ENCODE measurements at places on chromosomes 11 and 22.

GRCh38 chr11:23903044-23903704, 593.7 kb upstream of the LUZP2 start:
- DNase-seq, result no peak

- DNase-seq, result no peak
Measured at GRCh38 chr11:123532131-123532530, 102.1 kb downstream of the GRAMD1B start.

DNA sequence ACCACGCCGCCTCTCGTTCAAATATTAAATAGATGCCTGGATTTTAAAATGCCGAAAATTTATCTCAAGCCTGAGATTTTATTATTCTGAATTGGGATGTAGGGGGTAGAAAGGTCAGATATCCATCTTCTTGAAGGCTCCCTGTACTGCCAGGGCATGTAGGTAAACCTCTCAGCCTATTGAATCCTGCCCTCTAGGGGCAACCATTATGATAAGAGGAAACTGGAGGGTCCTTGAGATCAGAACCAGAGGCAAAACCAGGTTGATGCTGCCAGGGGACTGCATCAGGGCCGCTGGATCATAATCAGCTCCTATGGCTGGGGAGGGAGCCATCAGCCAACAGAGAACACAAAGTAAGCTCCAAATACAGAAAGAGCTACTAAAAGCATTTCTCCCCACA, 92.4 kb downstream of the KCNC1 start:
- DNase-seq, result peak; percentile 67

- DNase-seq, result no peak
Measured at GRCh38 chr22:47445716-47446290, 683.4 kb downstream of the TBC1D22A start.

GRCh38 chr11:67270256-67271204, 4.3 kb downstream of the GRK2 start:
- peak; percentile 92 for DNase-seq

GRCh38 chr22:46696229-46696518, 41.9 kb downstream of the CERK start:
- DNase-seq, result peak; percentile 56

GRCh38 chr11:128355558-128355957, 231.8 kb downstream of the ETS1 start:
- DNase-seq, result no peak

DNA sequence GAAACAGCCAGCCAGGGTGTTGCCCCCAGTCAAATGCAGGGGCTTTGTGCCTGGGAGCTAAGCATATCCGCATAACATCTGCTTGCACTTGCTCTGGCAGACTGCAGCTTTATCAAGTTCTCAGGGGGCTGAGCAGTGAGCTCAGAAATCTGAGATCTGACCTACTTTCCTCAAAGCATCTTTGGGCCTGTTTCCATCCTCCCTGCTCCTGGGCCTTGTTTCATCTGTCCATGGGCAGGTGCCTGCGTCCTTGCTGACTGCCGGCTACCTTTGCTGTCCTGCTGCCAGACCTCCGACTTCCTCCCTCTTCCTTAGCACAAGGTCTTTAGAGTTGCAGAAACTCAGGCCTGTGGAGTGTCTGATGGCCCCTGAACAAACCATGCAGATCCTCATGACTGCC, 131.2 kb upstream of the B3GAT1 start:
- DNase-seq, result no peak

DNA sequence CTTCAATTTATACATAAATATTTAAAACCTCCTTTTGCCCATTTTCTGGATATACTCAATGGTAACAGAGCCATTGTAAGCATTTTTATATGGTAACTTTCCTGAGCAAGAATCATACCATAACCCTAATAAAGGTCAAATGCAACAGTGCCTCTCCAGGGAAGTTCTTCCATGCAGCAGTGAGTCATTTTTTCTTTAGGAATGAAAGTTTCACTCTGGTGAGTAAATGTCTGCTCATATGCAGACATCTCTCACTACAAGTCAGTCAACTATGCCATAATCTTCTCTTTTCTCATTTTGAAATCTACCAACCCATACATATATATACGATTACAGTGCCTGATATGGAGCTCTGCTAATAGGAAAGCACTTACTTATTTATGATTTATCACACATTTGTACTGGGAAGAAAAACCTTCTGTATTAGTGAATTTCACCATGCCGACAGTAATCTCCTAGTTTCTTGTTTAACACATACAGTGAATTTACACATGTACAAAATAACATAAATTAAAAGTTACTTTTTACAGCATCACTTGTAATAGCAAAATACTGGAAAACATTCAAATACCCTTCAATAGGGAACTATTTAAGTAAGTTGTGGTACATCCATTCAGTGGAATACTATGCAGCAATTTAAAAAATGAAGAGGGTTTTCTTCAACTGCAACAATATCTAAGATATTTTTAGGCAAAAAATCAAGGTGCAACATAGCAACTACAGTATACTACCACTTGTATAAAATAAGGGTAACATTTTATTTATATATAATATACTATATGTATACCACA, 16.0 kb downstream of the STK33 start:
- no peak for DNase-seq

GRCh38 chr11:15484398-15484797, 369.7 kb downstream of the INSC start:
- DNase-seq, result no peak

- no peak for DNase-seq
Measured at GRCh38 chr11:21059879-21060278, 390.5 kb downstream of the NELL1 start.

GRCh38 chr22:28237112-28237511, 318.1 kb upstream of the PITPNB start:
- DNase-seq, result no peak

GRCh38 chr22:35561796-35562526, 21.3 kb downstream of the RASD2 start:
- DNase-seq, result peak; percentile 74

DNA sequence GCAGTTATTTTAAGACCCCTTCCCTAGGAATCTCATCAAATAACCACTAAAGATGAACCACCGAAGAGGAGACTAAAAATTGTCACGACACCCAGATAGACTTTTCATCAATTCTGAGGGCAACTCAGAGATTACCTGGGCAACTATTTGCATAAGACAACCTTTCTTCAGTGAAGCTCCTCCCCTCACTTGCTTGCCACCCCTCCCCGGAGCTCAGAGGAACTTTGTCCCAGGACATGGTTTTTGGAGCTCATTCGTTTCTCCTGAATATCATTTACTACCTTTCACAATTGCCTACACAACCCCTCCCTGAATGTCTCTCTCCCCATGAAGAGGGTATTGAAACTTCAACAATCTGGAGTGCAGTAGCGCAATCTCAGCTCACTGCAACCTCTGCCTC, 3.9 kb downstream of the AGBL2 start:
- peak; percentile 60 for DNase-seq

DNA sequence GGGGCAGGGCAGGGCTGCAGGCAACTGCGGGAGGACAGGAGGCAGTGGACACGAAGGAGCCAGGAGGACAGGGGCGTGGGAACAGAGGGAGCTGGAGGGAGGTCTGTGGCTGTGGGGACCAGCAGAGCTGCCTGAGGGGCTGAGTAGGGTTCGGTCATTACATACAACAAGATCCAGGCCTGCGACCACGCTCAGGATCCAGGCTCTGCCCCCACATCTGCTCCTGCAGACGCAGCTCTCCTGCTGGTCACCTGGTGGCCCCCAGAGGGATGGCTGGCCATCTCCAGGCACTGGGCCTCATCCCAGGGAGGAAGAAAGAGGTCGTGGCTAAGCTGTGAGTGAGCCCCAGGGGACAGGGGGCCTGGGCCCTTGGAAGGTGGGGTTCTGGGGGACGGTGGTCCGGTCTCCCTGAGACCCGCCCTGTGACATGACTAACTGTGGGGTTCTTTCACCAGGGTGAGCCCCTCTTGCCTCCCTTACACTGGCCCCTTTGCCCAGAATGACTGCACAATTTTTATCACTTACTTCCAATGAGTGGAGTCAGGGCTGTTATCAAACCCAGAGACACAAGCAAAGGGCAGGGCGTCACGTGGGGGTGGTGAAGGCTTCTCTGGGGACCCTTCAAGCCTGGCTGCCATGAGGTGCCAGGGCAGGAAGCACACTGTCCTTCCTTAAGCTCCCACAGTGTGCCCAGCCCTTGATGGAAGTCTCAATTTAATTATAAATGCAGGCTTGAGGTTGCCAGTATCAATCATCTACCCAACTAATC, 6.7 kb upstream of the APOBEC3A start:
- DNase-seq, result peak; percentile 65

DNA sequence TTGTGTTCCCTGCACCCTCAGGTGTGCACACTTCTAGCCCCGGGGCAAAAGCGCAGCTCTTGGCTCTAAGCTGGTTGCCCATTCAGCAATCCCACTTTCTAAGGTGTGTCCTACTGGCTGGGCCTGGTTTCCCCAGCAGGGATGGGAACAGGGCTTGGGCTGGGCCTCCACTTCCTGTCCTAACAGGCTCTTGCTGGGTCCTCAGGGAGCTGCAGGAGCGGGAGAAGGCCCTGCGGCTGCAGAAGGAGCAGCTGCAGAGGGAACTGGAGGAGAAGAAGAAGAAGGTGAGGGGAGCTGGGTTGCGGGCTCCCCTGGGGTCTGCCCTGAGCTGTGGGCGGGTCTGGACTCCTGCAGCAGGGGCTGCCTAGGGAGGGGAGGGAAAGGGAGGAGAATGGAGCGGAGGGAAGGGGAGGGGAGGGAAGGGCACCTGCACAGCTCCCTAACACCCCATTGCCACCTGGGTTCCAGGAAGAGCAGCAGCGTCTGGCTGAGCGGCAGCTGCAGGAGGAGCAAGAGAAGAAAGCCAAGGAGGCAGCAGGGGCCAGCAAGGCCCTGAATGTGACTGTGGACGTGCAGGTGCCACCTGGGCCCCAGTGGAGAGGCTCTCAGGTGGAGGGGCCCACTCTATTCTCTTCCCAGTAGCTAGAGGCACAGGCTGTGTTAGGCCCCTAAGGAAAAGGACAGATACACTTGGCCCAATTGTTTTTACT, 24.6 kb downstream of the INCENP start:
- DNase-seq, result no peak

DNA sequence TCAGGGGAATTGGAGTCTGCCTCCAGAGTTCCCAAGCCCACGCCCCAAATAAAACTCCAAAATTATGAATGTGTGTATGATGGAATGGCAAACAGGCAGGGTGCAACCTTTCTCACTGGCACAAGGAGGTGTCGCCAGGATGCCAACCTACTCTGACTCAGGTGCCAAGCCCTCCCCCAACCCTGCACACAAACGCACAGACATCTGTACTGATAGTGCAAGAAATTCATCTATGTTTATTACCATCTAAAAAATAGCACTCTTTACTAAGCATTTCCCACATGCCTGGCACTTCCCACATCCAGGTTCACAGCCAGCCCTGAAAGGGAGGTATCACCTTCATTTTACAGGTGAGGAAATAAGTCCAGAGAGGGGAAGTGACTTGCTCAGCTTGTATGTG, 1.2 kb downstream of the PLA2G3 start:
- DNase-seq, result peak; percentile 14
